ENCODE measurements at places on chromosomes 4 and X. TPM values are rescaled to one million over a fixed set of nuclear protein-coding genes. Genes with fewer than 3 reads are reported as not detected.
A peak's percentile ranks its signal among the peaks of the same experiment; 100 is the strongest.

GABRB1 gene
- not detected for total RNA-seq

TAF7L gene
- not detected for total RNA-seq

FHL1 gene
- 2.2 TPM for total RNA-seq

BEX5 gene
- not detected for total RNA-seq

MAGEA11 gene
- not detected for total RNA-seq

PF4V1 gene
- total RNA-seq = not detected

- no peak for DNase-seq
Measured at GRCh38 chrX:11540532-11541377, 125.0 kb downstream of the ARHGAP6 start.

DNA sequence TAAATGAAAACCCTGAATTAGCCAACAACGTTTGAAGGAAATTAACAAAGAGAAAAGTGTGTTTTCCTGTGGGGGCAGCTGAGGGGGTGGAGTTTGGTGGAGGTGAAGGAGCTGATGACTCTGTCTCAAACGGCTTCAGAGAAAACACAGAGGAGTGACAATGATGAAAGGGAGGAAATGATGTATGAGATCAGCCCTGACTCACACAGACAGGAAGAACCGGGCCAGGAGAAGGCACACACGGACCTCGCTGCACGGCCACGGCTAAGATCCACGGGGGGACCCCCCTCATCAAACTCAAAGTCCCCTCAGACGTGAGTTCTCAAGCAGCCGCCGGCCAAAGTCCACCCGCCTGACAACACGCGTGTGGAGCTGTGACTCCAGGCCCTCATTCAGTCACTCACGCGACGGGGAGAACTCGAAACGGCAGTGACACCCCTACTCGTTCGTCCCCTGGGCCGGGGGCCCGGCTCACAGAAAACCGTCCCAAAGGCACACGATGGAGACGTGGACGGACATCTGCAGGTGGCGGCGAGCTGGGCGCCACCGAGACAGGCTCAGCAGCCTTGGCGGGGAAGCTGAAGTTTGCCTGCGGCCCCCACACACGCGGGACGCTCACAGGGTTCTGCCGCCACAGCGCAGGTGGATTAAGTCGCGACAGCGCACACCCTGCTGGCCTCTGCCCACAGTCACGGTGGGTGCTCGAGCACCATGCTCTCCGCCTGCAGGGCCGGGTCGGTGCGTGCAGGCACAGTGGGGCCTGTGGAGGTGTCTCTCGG is 28.8 kb downstream of the PPP2R3B start:
- no peak for DNase-seq

DNA sequence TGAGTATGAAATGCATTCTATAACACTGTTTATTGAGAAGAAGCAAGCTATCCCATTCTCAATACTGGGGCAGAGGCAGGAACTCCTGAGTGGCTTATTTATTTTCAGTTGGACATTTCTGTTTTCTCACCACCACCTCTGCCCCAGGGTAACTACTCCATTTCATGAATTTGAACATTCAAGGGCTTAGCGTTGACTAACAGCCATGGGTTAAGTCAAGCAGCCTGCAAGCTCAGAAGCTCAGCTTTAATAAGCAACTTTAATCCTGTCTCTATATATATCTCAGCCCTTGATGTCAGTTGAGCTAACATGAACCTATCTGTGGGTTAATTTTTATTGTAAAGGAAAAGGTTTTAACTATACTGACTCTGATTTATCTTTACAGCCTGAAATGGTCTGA is 93.8 kb downstream of the MBNL3 start:
- no peak for DNase-seq

- DNase-seq = no peak
Measured at GRCh38 chr4:151238477-151238876, 38.5 kb upstream of the PRSS48 start.

DNA sequence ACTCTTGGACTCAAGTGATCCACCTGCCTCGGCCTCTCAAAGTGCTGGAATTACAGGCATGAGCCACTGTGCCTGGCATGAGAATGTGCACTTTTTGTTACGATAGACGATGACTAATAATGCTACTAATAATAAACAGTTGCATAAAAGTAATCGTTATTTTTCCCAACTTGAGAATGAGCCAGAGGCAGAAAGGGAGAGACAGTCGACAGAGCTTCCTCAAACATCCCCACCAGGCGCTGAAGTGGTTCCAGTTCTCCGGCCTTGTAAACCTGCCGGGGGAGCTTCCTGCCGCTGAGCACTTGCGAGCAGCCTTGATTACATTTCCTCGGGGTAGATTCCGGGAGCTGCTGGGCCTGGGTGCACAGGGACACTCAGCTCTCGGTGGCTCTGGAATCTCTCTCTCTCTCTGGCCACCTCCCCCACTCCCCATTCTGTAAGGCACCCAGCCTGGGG is 8.9 kb upstream of the HTRA3 start:
- no peak for DNase-seq

- peak; percentile 46 for DNase-seq
Measured at GRCh38 chr4:17817027-17817426, 6.2 kb downstream of the NCAPG start.
